ENCODE measurements at places on chromosomes 6 and 20.

DNA sequence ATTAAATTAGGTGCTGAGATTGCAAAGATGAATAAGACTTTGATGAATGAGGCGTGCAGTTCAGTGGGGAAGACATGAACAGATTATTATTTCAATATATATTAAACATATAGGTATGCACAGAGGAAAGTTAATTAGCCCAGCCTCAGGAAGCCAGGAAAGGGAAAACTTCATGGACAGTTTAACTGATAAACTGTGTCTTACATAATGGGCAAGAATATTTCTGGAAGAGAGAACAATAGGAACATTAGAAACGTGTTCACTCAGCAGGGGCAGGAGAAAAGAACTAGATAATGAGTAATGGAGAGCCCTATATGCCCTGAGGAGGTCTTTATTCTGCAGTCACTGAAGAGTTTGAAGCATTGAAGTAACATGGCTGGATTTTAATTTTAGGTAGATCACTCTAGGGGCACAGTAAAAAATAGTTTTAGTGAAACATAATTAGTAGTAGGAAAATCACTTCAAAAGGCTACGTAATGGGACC is 23.6 kb downstream of the CEP57L1 start:
- no peak for DNase-seq

DNA sequence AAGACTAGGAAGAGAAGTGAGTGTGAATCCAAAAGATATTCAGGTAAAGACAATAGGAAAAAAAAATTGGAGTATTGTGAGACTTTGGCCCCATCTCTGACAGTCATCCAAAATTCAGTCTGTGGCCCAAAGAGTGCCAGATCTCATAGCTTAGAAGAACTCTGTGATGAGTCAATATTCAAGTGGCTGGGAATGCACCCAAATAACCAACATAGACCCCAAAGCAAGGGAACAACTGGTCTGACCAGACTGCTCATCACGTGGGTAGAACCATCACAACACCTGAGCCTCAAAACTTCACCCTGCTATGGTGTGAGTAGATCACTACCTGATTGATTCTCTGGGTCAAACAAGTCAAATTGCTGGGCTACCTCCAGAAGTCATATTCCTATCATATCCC is 51.1 kb upstream of the TRDN start:
- no peak for DNase-seq

- no peak for DNase-seq
Measured at GRCh38 chr20:40856653-40857052, 167.6 kb upstream of the MAFB start.

- DNase-seq, result peak; percentile 47
Measured at GRCh38 chr20:41524980-41525613, 93.1 kb downstream of the CHD6 start.

GRCh38 chr6:139736325-139736906 is 362.0 kb upstream of the CITED2 start:
- no peak for DNase-seq

GRCh38 chr20:32040142-32040953 is 11.7 kb upstream of the HCK start:
- no peak for DNase-seq

- no peak for DNase-seq
Measured at GRCh38 chr6:50102676-50103075, 52.9 kb upstream of the DEFB112 start.

DNA sequence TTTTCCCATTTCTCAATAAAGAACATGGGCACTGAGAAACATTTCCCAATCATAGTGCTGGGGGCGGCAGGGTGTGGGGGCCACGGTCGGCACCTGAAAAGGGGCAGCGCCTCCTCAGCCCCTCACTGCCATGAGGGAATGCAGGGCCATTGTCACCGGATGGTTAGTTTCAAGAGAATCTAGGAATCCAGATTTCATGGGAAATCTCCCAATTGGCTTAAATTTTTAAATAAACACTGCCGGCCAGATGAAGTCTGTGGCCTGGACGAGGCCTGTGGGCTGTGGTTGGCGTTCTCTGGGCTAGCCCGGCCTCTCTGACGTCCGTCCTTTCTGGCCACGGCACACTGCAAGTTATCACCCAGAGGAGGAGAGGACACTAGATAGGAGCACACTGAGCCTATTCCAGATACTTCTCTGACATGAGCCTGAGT is 25.6 kb downstream of the MANBAL start:
- peak; percentile 64 for DNase-seq

- DNase-seq, result no peak
Measured at GRCh38 chr20:54118220-54119001, 48.0 kb upstream of the BCAS1 start.

DNA sequence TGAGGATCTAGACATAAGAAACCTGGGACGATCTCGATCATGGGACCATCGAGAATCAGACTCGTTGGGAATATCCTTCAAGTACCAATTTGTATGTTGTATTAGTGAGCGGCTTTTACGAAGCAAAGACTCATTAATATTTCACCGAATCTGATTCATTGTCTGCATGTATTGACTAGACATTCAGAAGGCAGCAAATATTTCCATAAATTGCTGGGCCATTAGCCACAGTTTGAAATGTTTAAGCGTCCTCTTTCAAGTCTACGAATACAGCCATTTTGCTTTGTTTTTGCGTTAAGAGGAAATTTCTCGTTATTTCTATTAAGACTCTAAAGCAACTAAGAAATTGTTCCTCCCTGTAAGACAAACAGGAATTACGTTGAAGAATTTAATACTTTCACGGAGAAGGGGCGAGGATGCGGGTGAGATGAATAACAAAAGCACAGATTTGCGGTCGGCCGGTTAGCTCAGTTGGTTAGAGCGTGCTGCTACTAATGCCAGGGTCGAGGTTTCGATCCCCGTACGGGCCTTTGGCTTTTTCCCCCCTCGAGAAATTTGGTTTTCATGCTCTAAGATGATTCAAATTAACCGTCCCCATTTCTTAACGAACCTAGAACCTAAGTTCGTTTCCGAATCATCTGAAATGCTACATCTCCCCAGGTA is 18.5 kb downstream of the POM121L2 start:
- no peak for DNase-seq

DNA sequence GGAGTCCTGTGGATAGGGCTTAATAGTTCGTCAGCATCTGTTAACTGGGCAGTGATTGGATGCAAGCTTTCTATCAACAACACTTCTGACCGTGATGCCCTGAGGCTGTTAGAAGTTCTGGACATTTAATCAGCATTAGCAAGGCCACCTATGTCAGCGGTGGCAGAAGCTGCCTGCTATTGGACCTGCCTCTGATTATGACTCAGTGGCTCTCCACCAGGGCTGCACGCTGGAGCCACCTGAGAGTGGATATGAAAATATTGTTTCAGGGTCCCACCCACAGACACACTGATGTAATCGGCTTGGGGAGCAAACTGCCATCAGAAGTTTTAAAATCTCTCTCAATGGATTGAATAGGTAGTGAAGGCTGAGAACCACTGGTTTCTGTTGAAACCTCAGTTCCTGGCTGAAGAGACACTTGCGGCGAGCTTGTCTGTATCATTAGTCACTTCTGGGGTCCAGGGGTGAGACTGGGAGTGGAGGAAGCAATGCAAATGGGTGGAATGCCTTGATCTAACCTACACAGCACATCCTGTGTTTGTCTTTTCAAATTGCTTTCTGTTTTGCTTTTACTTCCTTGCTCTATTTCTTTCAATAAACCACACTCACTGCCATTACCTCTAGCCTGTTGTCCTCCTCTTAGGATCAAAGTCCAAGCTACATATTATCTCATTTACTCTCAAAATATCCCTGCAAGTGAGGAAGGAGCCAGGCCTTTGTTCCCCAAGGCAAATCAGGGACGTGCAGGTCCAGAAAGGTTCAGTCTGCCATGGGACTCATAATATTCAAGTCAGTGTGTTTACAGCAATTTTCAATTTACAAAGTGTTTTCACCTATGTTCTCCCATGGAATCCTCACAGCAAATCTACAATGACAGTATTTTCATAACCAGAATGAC is 4.2 kb downstream of the CLIC5 start:
- no peak for DNase-seq

DNA sequence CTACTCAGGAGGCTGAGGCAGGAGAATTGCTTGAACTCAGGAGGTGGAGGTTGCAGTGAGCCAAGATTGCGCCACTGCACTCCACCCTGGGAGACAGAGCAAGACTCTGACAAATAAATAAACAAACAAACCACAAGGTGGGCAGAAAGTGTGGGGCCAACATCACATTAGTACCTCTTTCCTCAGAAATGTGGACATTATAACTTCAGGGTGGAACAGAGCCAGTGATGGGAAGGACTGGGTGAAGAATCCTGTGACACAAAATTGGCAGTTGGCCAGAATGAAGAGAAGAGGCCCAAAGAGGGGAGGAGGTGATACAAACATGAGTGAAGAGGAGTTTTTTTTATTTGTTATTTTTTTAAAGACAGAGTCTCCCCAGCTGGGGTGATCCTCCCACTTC is 50.6 kb downstream of the NUP153 start:
- no peak for DNase-seq

- DNase-seq, result no peak
Measured at GRCh38 chr20:36820928-36821327, 47.4 kb upstream of the DSN1 start.

Data from left hindlimb (tissue), 1 donor.